Activated CD8-positive, alpha-beta T cell treated with anti-CD3 and anti-CD28 coated beads, Interleukin-2, amount 10 ng/mL, durations not matched to agents 7 days and 5 days (primary cell): ENCODE measurements at places on chromosomes 3 and 15. TPM values are rescaled to one million over a fixed set of nuclear protein-coding genes. Genes with fewer than 3 reads are reported as not detected.

GRCh38 chr3:105691053-105691452, 177.8 kb downstream of the CBLB start:
- H3K36me3 ChIP-seq: peaks cover 61% of the 10 kb centered on the region
- no peak overlapping the region for H3K27ac ChIP-seq
- H3K4me1 ChIP-seq: peaks cover 34% of the 10 kb centered on the region
- no peak for DNase-seq
- no peaks in the 10 kb centered on the region for H3K27me3 ChIP-seq

GRCh38 chr3:18114894-18115293, 310.2 kb downstream of the SATB1 start:
- peaks cover 4% of the 10 kb centered on the region for H3K4me1 ChIP-seq
- H3K4me3 ChIP-seq: no peak overlapping the region
- no peaks in the 10 kb centered on the region for H3K27me3 ChIP-seq
- H3K36me3 ChIP-seq: peaks cover 3% of the 10 kb centered on the region
- DNase-seq: no peak

GRCh38 chr3:93936549-93936948, 37.1 kb downstream of the PROS1 start:
- no peaks in the 10 kb centered on the region for H3K36me3 ChIP-seq
- H3K4me1 ChIP-seq: no peaks in the 10 kb centered on the region
- H3K4me3 ChIP-seq: no peak overlapping the region
- no peaks in the 10 kb centered on the region for H3K27me3 ChIP-seq

DNA sequence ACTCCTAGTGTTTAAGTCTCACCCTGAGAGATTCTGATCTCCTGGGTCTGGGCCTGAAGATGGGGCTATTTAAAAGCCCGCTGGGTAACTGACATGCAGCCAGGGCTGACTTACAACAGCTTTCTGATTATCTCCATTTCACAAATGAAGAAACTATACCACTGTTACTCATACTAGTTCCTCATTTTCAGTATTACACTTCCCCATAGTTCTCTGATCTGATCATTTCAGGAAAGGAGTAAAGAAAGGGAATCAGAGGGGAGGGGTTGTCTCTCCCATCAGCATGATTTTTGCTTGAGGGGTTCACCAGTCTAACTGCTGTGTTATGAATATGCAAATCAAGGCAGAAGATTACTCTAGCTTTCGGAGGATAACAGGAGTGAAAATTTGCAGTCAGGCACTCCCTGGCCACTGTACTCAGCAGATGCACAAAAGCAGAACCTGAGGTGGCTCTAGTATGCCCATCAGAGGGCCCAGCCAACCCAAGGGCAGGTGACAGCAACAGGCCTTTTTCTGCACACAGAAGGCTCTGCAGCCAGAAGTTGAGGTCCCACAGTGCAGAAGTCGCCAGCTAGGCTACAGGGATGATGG, 59.4 kb downstream of the DAPK2 start:
- H3K36me3 ChIP-seq: no peaks in the 10 kb centered on the region
- H3K4me1 ChIP-seq: peaks cover 13% of the 10 kb centered on the region
- DNase-seq: no peak

Gene FANCD2OS
- not detected for total RNA-seq

Gene ROPN1
- total RNA-seq: not detected
